Activated CD4-positive, alpha-beta T cell treated with anti-CD3 and anti-CD28 coated beads, Interleukin-2, amount 50 U/mL, for 1 hour (primary cell): ENCODE measurements at places on chromosomes 4 and X.
A peak's percentile ranks its signal among the peaks of the same experiment; 100 is the strongest.

GRCh38 chr4:43718369-43718768 lies 730.2 kb downstream of the KCTD8 start:
- DNase-seq = no peak

- DNase-seq = no peak
These were observed 53.9 kb upstream of the PDLIM3 start for GRCh38 chr4:185589067-185589836.

GRCh38 chr4:73189274-73189810 lies 69.3 kb downstream of the ANKRD17 start:
- DNase-seq = no peak

GRCh38 chr4:37535872-37536271 lies 150.3 kb downstream of the RELL1 start:
- DNase-seq = no peak

DNA sequence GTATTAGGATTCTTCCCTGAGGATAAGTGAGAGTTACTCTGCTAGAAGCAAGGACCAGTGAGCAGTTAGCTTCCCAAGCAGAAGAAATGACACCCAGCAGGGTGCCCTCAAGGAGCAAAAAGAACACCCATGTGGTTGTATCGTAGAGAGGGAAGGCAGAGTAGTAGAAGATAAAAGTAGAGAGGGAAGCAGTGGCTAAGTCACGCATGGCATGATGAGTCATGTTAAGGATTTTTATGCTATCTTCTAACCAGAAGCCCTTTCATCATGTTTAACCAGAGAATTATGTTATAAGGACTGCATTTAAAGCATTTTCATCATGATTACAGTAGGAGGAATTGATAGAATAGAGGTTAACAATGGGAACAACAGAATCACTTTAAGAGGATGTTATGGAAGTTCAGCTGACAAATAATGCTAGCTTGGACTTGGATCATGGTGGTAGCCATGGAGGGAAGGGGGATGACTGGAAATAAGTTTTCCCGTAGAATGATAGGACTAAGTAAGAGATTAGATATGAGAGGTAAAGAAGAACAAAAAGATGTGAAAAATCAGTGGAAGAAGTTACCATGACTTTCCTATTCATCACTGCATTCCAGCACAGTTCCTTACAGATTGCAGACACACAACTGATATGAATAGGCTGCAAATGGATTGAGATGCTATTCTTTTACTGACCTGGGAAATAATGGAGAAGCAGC lies 383.5 kb upstream of the INTU start:
- DNase-seq = no peak

- no peak for DNase-seq
These were observed 22.9 kb downstream of the FHL1 start for GRCh38 chrX:136170139-136170800.

DNA sequence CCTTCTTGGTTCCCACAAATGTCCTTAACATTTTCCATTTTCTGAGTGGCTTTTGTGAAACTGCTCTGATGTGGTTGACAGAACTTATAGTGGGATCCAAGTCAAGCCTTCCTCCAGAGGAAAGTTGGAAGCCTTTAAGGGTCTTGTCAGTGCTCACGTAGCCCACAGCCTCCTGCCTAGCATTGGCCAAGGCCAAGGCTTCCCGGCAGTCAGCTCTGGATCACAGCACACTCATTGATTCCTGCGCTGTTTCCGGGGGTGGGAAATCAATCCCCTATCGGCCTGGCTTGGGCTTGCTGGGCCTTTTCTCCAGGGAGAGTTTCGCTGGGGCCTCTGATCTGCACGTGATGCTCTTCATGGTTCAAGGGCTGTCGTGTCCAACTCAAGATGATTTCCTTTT lies 76.1 kb downstream of the SLC9A6 start:
- DNase-seq = no peak

- peak; percentile 23 for DNase-seq
These were observed 668 bp upstream of the TAPT1 start for GRCh38 chr4:16226816-16227461.

DNA sequence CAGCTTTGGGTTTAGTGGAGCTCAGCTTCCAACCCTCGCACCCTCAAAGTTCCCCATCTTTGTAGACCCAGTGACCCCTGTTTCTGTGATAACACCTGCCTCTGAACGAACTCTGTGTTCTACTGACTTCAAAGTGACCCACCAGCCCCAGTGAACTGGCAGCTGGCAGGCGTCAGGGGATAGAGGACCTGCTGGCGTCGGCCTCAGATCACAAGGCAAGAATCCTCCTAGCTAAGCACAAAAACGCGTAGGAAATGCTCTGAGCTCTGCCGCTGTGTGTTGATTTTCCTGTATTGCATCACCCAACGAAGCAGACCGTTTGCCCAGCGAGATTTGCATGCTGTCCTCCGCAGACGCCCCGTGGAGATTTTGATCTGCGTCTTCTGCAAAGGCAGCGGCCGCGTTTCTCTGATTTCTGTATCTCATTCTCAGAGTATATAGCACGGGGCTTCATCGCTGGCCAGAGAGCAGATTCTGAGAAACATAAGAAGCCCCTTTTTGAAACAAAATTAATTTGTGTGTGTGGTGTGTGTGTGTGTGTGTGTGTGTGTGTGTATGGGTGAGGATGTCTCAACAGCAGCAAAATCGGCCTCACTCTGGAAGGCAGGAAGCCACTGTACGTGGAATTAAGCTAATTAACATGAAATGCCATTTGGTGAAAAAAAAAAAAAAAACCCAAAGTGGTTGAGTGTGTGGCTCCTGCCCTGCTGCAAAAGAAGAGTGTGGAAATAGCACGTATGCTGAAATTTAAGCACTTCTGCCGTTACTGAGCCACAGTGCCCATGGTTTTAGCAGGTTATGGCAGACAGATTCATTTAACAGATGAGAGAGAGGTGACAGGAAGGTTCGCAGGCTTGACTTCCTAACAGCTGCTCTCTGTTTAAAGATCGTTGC lies 29.2 kb upstream of the ASMTL start:
- DNase-seq = peak; percentile 70

GRCh38 chrX:124488412-124489161 lies 142.2 kb downstream of the SH2D1A start:
- no peak for DNase-seq

DNA sequence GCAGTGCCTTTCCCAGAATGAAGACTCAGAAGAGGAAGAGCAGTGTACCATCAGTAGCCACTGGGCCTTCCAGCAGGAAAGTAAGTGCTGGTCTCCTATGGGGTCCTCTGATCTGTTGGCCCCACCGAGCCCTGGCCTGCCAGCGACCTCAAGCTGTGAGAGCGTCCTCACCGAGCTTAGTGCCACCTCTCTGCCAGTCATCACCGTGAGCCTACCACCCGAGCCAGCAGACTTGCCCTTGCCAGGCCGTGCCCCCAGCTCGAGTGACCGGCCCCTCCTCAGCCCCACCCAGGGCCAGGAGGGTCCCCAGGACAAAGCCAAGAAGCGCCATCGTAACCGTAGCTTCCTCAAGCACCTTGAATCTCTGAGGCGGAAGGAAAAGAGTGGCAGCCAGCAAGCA lies 69.7 kb downstream of the STARD8 start:
- DNase-seq = no peak

- no peak for DNase-seq
These were observed 988.3 kb upstream of the LCORL start for GRCh38 chr4:19009881-19010280.

DNA sequence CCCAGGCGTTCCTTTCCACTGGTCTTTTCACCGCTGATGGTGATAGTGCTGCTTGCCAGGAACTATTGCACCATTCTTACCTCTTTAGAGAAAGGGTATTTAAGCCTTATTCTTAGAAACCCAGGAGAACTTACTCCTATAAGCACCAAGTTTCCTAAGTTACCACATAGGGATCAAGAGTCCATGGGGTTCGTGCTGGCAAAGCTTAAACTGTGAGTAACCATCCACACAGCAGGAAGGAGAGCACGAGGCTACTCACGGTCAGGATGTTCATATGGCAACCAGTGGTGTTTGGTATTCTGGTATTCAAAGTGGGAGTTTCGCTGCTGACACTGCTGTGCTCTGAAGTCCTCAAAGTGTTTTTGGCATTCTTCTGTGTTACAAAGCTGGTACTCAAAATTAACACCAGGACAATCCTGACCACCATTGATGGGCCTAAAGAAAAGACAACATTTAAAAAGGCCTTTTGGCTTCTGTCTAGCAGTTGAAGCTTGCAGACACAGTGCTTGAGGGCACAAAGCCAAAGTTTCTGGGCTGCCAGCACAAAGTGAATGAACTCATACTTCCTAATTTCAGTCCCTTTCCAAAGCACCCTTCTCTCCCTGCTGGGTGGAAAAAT lies 256.9 kb downstream of the ADAMTS3 start:
- DNase-seq = no peak

GRCh38 chr4:182177166-182177565 lies 66.0 kb upstream of the TENM3 start:
- DNase-seq = no peak

DNA sequence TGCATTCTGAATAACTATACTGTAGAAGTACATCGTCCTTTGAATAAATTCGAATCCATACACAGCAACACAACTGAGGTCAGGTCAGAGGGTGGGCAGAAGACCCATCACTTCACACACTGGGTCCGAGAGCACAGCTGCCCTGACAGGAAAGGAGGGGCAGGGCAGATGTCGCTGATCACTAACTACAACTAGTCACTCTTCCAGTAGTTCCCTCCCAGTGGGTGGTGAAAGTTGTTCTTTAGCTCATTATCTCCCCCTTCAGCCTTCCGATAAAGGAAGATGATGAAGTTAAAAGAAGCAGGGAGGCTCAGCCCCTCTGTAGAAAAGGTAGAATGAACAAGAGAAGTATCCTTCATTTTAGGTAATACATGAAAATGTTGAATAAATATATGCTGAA lies 278.9 kb downstream of the INPP4B start:
- peak; percentile 34 for DNase-seq

- DNase-seq = no peak
These were observed 38.3 kb downstream of the ARHGEF9 start for GRCh38 chrX:63746715-63747114.

- no peak for DNase-seq
These were observed 50.3 kb upstream of the GEMIN8 start for GRCh38 chrX:14079891-14080430.

- no peak for DNase-seq
These were observed 122.8 kb downstream of the SLC10A7 start for GRCh38 chr4:146398896-146399445.

DNA sequence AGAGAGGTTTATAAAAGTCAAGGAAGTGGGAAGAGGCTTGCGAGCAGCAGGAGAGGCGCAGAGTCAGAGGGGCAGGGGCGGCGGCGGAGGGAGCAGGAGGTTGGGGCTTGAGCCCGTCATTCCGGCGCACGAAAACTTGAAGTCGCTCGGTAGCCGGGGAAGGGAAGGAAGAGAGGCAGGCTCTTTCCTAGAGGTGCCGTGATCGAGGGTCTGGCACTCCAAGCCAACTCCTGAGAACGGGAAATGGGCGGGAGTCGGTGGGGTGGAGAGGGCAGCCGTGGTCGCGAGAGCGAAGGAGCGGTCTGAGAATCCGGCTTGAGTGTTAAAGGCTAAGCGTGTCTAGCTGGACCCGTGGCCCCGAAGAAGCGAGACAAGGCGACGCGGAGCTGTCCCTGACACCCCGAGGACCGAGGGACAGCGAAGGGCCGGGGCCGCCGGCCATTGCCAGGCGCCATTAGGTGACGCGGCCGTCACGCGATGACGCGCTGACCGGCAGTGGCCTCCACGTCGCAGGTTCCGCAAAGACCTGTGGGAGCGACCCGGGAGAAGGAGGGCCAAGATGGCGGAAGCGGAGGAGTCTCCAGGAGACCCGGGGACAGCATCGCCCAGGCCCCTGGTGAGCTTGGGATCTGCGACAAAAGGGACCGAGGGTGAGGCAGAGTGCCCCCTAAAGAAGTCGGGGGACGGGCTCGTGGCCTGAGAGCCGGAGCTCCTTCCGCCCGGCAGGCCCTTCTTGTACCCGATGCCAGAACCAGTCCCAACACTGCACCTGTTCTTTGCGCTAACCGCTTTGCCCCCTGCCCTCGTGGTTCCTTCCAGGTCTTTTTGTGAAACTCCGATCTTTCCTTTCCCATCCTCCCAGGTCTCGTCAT lies at the start of gene YIPF6:
YIPF6 (plus strand) TSS at position 544 of the 872 bp plus-strand sequence; CDS start at position 560, 16 bp downstream.
- peak; percentile 52 for DNase-seq

DNA sequence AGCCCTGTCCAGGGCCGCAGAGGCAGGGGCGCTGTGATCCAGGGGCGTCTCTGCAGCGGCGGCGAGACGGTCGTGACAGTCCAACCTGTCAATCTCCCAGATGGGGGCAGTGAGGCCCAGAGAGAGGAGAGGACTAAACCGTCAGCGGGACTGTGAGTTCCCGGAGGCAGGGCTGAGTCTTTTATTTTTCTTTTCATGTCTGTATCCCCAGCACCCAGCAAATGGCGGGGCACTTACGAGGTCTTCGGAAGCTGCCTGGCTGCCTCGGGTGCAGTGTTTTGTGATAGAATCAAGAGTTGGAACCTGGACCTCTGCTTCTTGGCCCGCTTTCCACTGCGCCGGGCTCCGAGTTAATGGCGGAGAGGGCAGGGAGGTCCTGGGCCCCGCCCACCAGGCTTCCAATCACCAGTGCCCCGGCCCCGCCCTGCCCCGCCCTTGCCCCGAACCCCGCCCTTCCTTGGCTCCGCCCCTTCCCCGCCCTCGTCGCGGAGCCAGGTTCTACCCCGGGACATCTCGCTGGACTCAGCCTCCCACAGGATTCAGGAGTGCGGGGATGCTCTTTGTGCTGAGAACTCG lies 35.3 kb upstream of the GRPEL1 start:
- DNase-seq = peak; percentile 78

DNA sequence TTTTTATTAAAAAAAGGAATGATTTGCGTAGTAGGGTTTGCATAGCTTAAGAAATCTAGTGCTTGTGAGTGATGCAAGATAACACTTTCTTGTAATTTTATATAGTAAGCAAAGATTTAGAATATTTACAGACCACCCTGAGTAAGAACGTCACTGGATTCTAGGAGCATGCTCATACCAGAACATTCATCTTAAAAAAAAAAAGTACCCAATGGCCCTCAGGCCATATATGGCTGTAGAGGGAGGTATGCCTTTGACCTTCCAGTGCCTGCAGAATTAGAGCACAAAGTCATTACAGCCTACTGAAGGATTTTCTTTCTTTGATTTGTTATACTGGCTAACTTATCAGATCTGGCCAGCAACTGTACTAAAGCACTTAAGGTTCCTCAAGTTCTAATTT lies 236.3 kb upstream of the GYPA start:
- no peak for DNase-seq

- DNase-seq = no peak
These were observed 5.9 kb downstream of the H2BW2 start for GRCh38 chrX:104045642-104046041.

GRCh38 chr4:14812101-14812500 lies 190.2 kb upstream of the CPEB2 start:
- DNase-seq = no peak

DNA sequence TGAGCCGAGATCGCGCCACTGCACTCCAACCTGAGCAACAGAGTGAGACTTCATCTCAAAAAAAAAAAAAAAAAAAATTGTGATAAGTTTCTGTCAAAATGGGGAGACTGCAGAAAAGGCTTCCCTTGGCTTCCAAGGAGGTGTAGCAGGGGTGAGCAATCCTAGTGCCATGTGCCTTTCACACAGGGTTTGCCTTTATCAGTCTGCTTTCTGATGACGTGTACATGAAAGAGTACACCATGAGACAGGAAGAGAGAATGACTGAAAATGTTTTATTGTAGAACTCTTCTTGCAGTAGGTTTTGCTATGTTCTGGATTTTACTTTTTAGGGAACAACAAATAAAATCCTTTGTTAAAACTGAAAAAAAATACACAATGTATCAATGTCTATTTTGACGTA lies 23.4 kb upstream of the ZFP42 start:
- no peak for DNase-seq

- no peak for DNase-seq
These were observed 40.7 kb upstream of the ANK2 start for GRCh38 chr4:113008716-113009115.

- DNase-seq = no peak
These were observed 105.0 kb downstream of the PCDH7 start for GRCh38 chr4:30825008-30825770.
